ENCODE measurements at places on chromosomes 16 and 17.
A peak's percentile ranks its signal among the peaks of the same experiment; 100 is the strongest.

DNA sequence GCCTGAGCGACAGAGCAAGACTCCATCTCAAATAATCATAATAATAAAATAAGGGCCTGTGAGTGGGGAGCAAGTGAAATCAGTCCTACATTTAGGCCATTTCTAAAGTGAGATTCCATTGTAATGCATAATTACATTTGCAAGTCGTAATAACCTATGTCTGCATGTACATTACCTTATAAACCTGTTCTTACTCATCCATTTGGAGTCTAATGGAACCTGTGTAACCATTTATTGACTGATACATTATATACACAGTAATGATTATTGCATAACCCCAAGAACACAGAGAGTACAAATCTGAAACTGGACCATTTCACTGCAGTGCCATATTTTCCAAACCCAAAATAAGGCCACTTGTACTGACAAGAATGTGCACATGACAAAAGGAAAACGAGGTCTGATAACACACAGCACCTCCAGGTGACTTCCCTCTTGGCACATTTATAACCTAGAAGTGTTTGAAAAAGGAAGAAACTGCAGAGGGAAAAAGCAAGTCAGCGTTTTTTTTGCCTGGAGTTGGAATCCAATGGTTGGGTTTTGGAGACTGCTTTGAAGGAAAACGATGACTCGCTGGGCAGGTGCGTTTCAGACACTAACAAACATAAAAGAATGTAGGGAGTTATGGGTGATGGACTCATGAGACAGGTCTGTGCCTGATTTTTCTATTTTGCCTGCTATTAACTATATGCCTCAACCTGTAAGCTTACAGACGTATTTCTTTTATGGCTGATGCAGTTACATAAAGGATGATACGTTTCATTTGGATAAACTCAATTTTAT is 63.6 kb upstream of the KIFC3 start:
- H3K36me3 ChIP-seq: no peaks in the 10 kb centered on the region
- peaks cover 16% of the 10 kb centered on the region for H3K27me3 ChIP-seq
- no peak overlapping the region for H3K4me3 ChIP-seq
- no peaks in the 10 kb centered on the region for H3K4me1 ChIP-seq
- no peak for DNase-seq
- no peak overlapping the region for H3K27ac ChIP-seq

DNA sequence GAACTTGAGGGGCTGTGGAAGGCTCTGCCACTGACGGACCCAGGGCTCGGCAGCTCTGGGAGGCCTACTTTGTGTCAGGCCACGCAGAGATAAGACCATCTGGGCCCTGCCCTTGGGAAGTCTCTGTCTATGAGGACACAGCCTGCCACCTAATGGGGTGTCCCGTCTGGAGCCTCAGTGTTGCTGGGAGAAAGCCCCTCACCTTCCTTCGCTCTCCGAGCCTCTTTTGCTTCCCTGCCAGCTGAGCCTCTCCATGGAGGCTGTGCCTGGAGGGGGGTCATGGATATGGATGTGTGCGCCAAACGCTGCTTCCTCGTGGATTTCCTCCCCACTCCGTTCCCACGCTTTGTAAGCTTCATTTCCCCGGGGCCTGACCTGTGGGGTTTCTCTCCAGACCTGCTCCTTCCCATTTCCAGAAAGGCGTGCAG is 228.8 kb downstream of the SEC14L1 start:
- no peak overlapping the region for H3K27ac ChIP-seq
- DNase-seq: no peak
- no peaks in the 10 kb centered on the region for H3K36me3 ChIP-seq
- H3K4me1 ChIP-seq: peaks cover 45% of the 10 kb centered on the region

GRCh38 chr16:15571557-15571956 is 71.4 kb downstream of the MARF1 start:
- no peak for DNase-seq
- peaks cover 60% of the 10 kb centered on the region for H3K36me3 ChIP-seq
- H3K4me3 ChIP-seq: no peak overlapping the region

- no peak for DNase-seq
- H3K4me3 ChIP-seq: peak overlapping the region; percentile 91
- no peaks in the 10 kb centered on the region for H3K36me3 ChIP-seq
- no peaks in the 10 kb centered on the region for H3K27me3 ChIP-seq
- H3K4me1 ChIP-seq: peaks cover 46% of the 10 kb centered on the region
Observed at GRCh38 chr17:50508573-50509460, 578 bp downstream of the MYCBPAP start.

DNA sequence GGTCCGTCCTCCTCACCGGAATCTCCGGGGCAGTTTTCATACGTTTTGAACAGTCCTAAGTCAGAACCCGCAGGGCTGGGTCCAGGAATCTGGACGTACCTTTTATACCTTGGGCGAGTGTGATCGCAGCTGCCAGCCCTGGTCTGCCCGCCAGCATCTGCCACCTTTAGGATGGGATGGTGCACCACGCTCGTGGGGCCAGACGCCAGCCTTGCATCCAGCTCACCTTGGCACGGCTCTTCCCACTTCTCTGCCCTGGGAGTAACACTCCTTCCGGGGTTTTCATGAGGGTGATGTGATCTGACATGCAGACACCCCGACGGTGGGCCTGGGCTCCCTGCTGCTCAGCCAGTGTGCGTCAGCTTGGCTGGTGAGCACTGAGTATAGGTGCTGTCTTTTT is 66.6 kb upstream of the ZNF469 start:
- no peaks in the 10 kb centered on the region for H3K36me3 ChIP-seq
- no peak overlapping the region for H3K27ac ChIP-seq
- no peak for DNase-seq
- H3K27me3 ChIP-seq: no peaks in the 10 kb centered on the region
- H3K4me1 ChIP-seq: no peaks in the 10 kb centered on the region
- H3K4me3 ChIP-seq: no peak overlapping the region

DNA sequence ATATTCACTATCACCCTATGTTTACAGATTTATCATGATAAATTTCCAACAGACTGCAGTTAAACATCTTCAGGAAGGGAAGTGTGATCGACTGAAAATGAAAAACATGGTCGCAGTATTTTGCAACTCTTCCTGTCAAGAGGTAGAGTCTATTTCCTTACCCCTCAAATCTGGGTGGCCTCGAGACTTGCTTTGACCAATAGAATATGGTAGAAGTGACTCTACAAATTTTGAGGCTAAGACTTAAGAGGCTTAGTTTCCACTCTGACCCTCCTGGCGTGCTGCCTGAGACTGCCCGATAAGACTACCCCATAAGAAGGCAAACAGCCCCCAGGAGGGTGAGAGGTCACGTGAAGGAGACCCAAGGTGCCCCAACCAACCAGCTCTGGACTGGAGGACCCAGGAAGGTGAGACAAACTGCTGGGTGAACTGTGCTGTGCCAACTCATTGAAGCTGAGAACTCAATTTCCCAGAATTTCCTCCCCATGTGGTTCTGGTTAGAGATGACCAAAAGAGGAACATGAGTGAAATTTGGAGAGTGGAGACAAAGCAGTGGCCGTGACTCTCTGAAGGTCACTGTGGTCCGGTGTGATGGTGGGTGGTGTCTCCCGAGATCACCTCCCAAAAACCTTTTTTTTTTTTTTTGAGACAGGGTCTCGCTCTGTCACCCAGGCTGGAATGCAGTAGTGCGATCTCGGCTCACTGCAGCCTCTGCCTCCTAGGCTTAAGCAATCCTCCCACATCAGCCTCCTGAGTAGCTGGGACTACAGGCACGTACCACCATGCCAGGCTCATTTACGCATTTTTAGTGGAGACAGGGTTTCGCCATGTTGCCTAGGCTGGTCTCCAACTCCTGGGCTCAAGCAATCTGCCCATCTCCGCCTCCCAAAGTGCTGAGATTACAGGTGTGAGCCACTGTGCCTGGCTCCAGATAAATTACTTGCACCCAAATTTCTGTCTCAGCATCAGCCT is 38.2 kb upstream of the LITAF start:
- H3K36me3 ChIP-seq: peaks cover 4% of the 10 kb centered on the region
- no peak overlapping the region for H3K27ac ChIP-seq
- no peaks in the 10 kb centered on the region for H3K27me3 ChIP-seq
- no peak for DNase-seq

GRCh38 chr17:17314501-17315071 is 11.4 kb downstream of the NT5M start:
- H3K36me3 ChIP-seq: no peaks in the 10 kb centered on the region
- H3K4me1 ChIP-seq: no peaks in the 10 kb centered on the region
- H3K27ac ChIP-seq: no peak overlapping the region
- no peak overlapping the region for H3K4me3 ChIP-seq

GRCh38 chr17:21295036-21295952 is 10.8 kb downstream of the MAP2K3 start:
- DNase-seq: no peak
- peaks cover 25% of the 10 kb centered on the region for H3K4me1 ChIP-seq
- no peak overlapping the region for H3K4me3 ChIP-seq
- H3K27me3 ChIP-seq: peaks cover 3% of the 10 kb centered on the region
- peaks cover 33% of the 10 kb centered on the region for H3K36me3 ChIP-seq
